Omental fat pad (tissue), 4 donors: ENCODE measurements at places on chromosomes 6 and 20.

DNA sequence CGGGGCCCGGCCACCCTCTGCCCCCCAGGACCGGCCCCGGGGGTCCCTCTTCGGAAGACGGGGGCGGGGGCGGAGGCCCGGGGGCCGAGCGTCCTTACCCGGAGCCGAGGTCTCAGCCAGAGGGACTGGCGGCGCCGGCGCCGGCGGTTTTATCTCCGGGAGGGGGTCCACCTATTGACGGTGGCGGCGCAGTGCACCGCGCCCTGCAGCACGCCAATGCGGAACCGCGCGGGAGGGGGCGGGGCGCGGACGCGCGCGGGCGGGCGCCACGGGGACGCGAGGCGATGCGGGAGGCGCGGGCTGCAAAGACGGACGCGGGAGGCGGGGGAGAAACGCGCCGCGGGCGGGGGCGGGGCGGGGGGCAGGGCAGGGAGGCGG, at the start of gene EEF1A2:
TSS of gene EEF1A2 (minus strand) at position 124 of the 378 bp plus-strand sequence. CDS start 1,320 bp downstream, outside the sequence.
- DNase-seq, result no peak

DNA sequence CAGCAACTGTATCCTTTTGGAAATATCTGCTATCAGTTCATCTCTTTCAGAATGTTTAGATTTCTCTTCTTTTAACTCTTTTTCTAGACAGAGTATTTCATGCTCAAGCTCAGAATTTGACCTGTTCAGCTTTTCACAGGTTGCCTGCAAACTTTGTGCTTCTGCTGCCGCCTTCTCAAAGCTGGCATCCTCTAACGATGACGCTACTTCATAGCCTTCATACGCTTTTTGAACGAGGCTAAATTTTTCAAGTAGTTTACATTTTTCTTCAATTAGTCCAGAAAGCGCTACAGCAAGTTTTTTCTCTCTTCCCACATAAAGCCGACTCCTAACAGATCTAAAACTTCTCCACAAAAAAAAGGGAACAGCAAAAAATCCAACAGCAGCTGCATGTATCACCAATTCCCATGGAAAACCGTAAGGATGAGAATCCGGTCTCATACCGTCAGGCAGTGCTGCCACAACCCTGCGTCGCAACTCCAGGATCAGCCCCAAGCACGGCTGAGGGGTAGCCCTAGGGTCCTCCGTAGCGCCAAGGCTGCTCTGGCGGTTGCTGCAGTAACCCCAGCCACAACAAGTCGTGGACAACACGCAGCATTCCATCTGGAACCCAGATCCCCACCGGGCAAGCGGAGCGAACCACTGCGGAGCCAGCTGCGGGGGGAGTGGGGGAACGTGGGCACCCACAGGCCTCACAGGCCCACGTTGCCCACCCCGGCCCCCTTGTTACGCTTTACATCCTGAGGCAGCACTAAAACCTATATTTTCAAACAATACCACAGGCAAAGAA, 30.6 kb downstream of the DACT2 start:
- DNase-seq, result no peak

GRCh38 chr6:98769546-98769945, 64.8 kb upstream of the POU3F2 start:
- no peak for DNase-seq

- DNase-seq, result no peak
Observed at GRCh38 chr6:124783344-124783743, 178.9 kb upstream of the RNF217 start.

DNA sequence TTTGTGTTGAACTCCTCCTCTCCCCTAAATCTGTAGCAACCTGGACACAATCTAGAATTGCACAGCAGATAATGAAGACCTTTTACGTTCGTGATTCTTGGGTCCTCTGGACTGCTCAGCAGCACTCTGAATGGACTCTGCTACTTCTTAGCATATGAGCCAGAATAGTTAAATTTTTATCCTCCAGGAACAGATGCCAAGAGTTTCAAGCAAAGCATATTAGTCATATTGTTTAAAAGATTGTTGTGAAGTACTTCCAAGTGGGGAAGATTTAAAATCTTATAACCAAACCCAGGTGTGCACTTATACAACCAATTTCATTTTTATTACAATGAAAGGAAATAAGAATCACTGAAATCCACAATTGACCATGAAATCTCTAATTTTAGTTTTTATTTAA, 118.9 kb upstream of the EXOC2 start:
- no peak for DNase-seq

DNA sequence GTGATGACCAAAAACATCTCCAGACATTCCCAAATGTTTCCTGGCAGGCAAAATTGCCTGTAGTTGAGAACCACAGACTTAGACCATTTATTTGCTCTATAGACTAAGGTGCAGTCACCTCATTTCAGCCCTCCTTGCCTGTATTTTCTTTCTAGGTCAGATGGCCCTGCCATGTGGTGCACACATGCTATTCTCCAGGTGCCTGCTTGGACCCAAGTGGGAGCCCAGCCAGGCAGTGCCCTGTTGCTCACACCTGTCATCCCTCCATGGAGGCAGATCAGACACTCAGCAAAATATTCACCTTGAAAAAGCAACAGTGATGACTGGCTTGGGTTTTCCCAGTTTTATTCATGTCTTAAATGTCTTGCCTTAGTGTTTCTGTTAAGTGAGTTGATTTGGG, 311.4 kb downstream of the TFAP2C start:
- no peak for DNase-seq

- no peak for DNase-seq
Observed at GRCh38 chr6:150635906-150636514, 36.3 kb downstream of the PLEKHG1 start.

DNA sequence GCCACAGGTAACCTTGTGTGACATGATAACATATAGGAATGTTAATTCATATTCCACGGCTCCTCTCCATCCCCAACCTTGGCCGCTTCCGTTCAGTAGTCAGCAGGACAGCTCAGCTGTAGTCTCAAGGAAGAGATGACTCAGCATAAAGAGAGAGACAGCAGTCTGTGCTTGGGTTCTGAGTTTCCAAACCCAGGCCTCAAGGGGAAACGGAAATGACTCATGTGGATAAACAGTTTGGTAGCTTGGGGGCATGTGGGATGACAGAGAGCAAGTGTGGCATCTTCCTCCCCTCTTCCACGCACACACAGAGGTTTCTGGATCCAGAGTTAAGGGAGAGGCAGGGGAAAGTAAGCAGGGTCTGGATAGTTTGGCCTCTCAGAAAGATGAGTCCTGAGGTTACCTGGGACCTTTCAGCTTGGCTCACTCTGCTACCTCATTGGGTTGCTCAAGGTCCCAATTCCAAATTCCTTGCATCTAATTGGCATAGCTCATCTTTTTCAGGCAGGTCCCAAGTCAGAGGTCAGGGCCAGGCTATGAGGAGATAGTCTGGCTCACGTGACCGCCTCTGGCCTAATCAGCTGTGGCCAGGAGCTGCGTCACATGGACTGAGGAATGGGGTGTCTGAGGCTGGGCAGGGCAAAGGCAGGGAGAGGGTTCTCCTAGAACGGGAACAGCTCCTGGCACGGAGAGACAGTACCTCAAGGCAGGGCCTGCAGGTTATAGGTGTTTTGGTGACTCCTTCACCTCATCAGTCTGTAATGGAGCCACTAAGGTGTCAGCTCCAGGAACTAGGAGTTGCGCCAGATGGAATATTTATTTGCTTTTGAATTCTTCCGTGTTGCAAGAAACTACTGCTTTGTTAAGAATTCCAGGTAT, 36.5 kb upstream of the MLN start:
- no peak for DNase-seq

DNA sequence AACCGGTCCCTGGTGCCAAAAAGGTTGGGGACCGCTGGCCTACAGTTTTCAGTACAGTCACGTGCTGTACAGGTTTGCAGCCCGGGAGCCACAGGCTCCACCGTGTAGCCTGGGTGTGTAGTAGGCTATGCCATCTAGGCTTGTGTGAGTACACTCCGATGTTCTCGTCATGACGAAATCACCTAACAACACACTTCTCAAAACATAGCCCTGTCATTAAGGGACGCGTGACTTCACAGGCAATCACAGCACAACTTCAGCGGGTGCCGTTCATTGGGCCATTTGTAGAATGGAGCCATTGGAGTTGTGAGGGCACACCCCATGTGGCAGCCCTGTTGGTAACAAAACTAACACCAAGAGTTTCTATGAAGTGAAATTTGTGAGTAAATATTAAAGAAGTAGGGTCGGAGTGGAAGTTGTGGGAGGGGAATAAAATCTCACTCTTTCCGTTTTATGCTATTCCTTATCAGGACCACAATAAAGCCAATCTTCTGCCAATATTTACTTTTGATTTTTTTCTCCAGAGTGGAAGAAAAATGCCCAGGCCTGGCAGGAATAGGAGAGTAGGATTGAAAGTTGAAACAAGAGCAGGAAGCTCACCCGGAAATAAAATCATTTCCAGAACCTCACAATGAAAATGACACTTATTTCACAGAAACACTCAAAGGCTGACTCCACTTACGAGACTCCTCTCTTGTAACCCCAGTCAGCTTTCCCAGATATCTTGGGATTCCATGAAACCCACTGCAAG, 63.7 kb upstream of the PTPN1 start:
- no peak for DNase-seq

DNA sequence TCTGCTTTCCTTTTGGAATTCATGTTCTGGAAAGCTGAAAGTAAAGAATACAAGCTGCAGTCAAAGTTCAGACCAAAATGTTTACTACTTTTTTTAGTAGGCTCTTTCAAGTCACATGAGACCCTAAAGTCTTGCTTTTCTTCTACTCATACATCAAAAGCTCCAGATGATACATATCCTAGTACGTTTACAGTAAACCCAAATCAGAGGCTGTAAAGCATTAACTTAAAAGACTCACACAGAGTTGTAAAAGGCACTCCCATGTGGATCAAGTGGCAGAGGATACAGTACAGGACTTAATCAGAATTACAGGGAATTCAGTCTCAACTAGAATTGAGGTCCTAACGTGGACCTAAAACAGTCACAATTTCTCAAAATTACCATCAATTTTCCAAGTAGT, 40.7 kb downstream of the STK38 start:
- DNase-seq, result no peak
